ENCODE measurements at places on chromosomes 13 and 19.
A peak's percentile ranks its signal among the peaks of the same experiment; 100 is the strongest.

GRCh38 chr19:48445256-48445605, 552 bp upstream of the GRWD1 start:
- peak; percentile 31 for DNase-seq

DNA sequence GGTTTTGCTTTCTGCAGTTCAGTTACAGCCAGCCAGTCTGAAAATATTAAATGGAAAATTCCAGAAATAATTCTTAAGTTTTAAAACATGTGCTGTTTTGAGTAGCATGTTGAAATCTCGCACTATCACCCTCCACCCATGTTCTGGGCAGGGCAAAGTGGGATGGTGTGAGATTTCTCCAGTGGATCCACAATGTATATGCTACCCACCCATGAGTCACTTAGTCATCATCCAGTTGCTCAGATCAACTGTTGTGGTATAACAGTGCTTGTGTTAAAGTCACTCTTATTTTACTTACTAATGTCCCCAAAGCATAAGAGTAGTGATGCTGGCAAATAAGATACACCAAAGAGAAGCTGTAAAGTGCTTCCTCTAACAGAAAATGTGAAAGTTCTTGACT, 56.4 kb downstream of the CYSLTR2 start:
- no peak for DNase-seq

GRCh38 chr13:35617420-35617819, 140.9 kb upstream of the MAB21L1 start:
- DNase-seq = no peak

- DNase-seq = no peak
Measured at GRCh38 chr19:16951529-16951928, 62.7 kb downstream of the F2RL3 start.

- DNase-seq = no peak
Measured at GRCh38 chr13:65677906-65678305, 1552.2 kb downstream of the PCDH9 start.

- DNase-seq = no peak
Measured at GRCh38 chr13:73698859-73699258, 435.3 kb downstream of the KLF12 start.

GRCh38 chr19:44356383-44357111, at the start of gene ZNF112:
Gene ZNF112, minus strand, starts transcription at chr19:44356680. Its CDS starts 16,141 bp downstream, at chr19:44340539.
- DNase-seq = peak; percentile 32

DNA sequence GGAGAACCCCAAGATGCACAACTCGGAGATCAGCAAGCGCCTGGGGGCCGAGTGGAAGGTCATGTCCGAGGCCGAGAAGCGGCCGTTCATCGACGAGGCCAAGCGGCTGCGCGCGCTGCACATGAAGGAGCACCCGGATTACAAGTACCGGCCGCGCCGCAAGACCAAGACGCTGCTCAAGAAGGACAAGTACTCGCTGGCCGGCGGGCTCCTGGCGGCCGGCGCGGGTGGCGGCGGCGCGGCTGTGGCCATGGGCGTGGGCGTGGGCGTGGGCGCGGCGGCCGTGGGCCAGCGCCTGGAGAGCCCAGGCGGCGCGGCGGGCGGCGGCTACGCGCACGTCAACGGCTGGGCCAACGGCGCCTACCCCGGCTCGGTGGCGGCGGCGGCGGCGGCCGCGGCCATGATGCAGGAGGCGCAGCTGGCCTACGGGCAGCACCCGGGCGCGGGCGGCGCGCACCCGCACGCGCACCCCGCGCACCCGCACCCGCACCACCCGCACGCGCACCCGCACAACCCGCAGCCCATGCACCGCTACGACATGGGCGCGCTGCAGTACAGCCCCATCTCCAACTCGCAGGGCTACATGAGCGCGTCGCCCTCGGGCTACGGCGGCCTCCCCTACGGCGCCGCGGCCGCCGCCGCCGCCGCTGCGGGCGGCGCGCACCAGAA, 1.1 kb downstream of the SOX1 start:
- DNase-seq = no peak

GRCh38 chr13:41008349-41008980, 10.7 kb downstream of the ELF1 start:
- DNase-seq = no peak

- peak; percentile 74 for DNase-seq
Measured at GRCh38 chr19:45496349-45496953, 396 bp downstream of the RTN2 start.

DNA sequence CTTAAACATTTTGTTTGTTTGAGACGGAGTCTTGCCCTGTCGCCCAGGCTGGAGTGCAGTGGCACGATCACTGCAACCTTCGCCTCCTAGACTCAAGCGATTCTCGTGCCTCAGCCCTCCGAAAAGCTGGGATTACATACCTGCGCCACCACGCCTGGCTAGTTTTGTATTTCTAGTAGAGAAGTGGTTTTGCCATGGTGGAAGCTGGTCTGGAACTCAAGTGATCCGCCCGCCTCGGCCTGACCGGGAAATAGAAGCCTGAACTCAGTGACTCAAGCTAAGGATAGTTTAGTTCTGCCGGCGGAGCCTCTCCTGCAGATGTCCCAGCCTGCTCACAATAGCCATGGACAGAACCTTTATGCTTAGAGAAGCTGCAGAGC, 53.0 kb upstream of the ZNF254 start:
- DNase-seq = peak; percentile 56

DNA sequence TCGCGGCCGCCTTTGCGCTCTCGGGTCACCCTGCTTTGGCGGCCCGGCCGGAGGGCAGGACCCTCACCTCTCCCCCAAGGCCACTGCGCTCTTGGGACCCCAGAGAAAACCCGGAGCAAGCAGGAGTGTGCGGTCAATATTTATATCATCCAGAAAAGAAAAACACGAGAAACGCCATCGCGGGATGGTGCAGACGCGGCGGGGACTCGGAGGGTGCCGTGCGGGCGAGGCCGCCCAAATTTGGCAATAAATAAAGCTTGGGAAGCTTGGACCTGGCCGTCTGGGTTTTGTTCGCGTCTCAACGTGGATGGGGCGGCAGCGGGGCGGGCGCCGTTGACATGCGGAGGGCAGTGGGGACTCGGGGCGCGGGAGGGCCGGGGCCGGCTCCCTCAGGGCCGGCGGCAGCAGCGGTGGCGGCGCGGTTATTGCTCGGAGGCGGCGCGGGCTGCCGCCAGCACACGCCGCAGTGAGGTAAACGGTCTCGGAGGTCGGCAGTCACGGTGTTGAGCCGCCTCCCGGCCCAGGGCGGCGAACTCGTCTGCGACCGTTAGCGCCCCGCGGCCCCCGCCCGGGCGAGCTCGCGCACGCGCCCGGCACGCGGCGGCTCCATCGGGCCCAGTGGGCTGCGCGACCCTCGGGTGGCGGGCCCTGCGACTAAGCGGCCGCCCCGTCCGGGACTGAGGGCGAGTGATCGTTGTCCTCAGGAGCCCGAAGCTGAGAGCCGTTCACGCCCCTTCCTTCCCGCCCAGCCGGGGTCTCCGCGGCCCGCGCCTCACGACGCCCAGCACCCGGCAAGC, 9.4 kb downstream of the CBARP start:
- no peak for DNase-seq

GRCh38 chr19:34475975-34476594, 5.5 kb upstream of the WTIP start:
- no peak for DNase-seq

DNA sequence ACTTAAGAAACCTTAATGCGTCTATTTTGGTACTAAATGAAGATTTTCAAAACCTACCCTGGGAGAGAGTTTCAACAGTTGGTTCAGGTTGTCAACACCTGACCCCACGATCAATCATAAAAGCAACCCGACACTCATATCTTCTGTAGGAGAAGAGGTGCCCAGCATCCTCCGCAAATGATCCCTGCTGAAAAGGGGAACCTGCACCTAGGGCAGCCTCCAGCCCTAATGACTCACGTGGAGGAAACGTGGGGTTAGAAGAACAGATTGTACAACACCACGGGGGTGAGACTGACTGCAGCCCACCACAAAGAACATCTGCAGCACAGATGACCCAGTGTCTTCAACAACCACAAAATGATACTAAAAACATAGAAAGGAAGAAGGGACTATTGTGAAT, 116.3 kb downstream of the RAB20 start:
- DNase-seq = no peak

GRCh38 chr19:10797078-10797477, 38.9 kb downstream of the TMED1 start:
- no peak for DNase-seq

DNA sequence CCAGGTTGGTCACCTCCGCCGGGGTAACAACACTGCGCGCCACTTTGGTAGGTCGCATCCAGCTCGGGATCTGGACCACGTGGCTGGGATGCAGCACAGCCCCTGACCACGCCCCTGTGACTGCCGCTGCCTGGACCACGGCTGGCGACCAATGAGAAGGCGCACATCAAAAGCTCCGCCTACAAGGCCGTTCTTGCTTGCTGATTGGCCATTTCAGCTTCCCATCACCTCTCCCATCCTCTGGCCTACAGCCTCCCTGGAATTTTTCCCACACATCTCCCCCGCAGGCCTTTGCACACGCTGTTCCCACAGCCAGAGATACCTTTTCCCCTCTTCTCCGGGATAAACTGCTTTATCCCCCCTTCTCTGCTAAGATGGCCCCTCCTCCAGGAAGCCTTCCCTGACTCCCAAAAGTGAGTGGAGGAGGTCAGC, 12.5 kb upstream of the MAP1S start:
- no peak for DNase-seq

GRCh38 chr19:45790942-45791341, 1.7 kb downstream of the DMWD start:
- DNase-seq = no peak

DNA sequence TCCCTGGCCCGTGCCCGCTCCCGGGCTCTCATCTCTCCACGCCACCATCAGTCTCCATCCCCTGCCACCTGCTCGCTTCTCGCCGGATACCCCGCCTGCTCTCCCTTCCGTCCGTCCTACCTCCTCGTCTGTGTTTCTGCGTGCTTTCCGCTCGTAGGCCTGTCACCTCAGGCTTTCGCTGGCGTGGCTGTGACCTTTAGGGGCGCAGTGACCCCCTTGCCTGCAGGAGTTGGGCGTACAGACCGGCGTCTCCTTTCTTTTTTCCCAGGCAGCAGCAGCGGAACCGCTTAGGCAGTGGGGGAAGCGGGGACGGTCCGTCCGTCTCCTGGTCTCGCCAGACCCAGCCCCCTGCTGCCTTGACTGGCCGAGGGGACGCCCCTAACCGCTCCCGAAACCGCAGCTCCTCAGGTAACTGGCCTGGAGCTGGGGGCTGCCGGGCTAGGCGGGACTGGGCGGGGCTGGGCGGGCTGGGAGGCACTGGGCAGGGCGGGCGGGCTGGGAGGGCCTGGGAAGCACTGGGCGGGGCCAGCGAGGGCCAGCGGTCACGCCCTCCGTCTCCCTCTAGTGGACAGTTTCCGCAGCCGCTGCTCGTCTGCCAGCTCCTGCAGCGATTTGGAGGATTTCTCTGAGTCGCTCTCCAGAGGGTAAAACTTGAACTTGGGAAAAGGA, 6.3 kb downstream of the PGLYRP1 start:
- DNase-seq = peak; percentile 90

DNA sequence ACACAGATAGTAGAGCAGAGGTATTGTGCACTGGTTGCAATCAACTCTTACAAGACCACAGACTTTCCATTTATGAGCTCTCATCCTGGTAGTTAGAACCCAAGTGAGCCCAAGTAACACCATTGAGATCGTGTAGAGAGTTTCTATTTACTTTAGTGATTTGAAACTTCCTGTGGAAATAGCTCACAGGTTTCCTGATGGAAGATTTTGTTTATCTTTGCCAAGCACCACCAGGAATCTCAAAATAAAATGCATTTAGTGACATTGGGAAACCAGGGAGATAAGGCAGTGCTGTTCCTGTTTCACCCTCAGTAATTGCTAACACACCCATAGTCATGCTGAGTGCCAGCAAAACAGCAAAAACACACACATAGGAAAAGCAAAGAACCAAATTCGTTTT, 102.5 kb downstream of the FLT1 start:
- no peak for DNase-seq

- DNase-seq = no peak
Measured at GRCh38 chr13:74423434-74423833, 289.2 kb upstream of the KLF12 start.

- DNase-seq = no peak
Measured at GRCh38 chr13:79589603-79590393, 108.8 kb downstream of the NDFIP2 start.

GRCh38 chr19:46408664-46409039, 4.7 kb downstream of the CCDC8 start:
- DNase-seq = no peak

DNA sequence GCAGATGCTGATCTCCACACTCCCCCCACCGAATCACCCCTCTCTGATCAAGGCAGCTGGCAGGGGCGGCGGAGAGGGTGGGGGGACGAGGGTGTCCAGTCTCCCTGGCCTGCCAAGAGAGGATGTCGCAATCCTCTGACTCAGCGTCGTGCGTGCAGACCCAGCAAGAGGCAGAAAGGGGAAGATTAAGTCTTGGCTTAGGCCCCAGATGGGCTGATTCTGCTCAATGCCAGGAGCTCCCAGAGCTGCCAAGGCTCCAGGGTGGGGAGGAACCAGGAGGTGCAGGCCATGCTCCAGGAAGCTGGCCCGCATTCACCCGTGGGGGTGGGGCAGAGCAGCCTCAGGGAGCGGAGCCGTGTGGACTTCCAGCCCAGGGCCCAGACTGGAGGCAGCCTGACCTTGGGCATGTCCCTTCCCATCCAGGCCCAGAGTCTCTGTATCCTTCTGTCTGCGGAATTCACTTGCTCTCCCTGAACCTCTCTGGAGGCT, 6.6 kb upstream of the BCL3 start:
- DNase-seq = peak; percentile 39

DNA sequence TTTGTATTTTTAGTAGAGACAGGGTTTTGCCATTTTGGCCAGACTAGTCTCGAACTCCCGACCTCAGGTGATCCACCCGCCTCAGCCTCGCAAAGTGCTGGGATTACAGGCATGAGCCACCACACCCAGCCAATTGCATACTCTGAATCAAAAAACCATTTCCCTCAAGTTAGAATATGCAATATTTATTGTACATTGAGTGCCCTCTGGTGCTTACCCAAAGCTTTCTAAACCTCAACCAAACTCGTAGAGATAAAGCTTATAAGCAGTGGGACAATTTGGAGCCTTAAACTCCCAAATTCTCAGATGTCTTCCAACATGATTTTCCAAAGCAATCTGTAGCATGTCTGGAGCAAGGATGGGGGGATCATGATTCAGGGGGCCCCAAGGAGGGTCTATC, 22.4 kb downstream of the RFXAP start:
- no peak for DNase-seq

DNA sequence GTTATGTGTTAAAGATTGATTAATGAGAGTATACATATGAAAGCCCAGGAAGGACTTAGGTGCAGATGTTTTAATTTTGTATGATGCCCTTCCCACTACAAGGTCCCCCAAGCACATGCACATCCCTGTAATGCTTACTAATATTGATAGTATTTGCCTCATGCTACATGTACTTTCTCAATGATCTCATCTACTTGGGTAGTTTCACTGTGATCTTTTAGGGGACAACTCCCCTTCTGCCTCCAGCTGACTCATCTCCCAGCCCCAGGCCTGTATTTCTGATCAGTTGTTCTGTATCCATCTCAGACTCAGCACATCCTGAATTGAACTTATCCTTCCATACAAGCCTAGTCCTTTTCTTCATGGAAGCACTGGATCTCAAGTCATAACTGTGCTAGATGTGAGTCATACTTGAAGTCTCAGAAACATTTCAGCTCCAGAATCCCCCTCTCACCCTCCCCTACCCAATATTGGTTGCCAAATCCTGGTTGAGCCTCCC, 49.4 kb upstream of the INTS6 start:
- peak; percentile 68 for DNase-seq

GRCh38 chr13:30480292-30480950, 14.7 kb upstream of the HMGB1 start:
- no peak for DNase-seq

- DNase-seq = no peak
Measured at GRCh38 chr13:44756276-44756810, 180.2 kb upstream of the TSC22D1 start.

GRCh38 chr19:33339016-33339984, 34.2 kb upstream of the CEBPG start:
- DNase-seq = no peak

GRCh38 chr13:40679480-40679985, 13.1 kb upstream of the FOXO1 start:
- no peak for DNase-seq

All from activated CD4-positive, alpha-beta T cell treated with anti-CD3 and anti-CD28 coated beads for 36 hours (primary cell).